ENCODE measurements at places on chromosomes 12 and 14. TPM values are rescaled to one million over a fixed set of nuclear protein-coding genes. Genes with fewer than 3 reads are reported as not detected.

KRT74 gene
- total RNA-seq, result not detected

TCP11L2 gene
- 37.7 TPM for total RNA-seq

GRCh38 chr12:54042970-54043853 lies 10.4 kb downstream of the HOXC5 start:
- DNase-seq, result no peak

GRCh38 chr14:83120187-83120586 lies 1586.5 kb upstream of the SEL1L start:
- DNase-seq, result no peak

GRCh38 chr12:5525783-5526367 lies 94.0 kb downstream of the NTF3 start:
- no peak for DNase-seq

CD9 gene
- total RNA-seq, result 445 TPM

EXOC5 gene
- 66.3 TPM for total RNA-seq

GRCh38 chr14:41668356-41668755 lies 61.7 kb downstream of the LRFN5 start:
- DNase-seq, result no peak

IGF1 gene
- total RNA-seq, result 6.0 TPM

GRCh38 chr14:88005978-88006851 lies 1.3 kb downstream of the GPR65 start:
- no peak for DNase-seq

FERMT2 gene
- 103 TPM for total RNA-seq
